ENCODE measurements at places on chromosomes 1 and 21.

- no peak for DNase-seq
Observed at GRCh38 chr1:10672343-10673050, 123.9 kb downstream of the CASZ1 start.

GRCh38 chr1:6965083-6965934 lies 180.1 kb downstream of the CAMTA1 start:
- no peak for DNase-seq

DNA sequence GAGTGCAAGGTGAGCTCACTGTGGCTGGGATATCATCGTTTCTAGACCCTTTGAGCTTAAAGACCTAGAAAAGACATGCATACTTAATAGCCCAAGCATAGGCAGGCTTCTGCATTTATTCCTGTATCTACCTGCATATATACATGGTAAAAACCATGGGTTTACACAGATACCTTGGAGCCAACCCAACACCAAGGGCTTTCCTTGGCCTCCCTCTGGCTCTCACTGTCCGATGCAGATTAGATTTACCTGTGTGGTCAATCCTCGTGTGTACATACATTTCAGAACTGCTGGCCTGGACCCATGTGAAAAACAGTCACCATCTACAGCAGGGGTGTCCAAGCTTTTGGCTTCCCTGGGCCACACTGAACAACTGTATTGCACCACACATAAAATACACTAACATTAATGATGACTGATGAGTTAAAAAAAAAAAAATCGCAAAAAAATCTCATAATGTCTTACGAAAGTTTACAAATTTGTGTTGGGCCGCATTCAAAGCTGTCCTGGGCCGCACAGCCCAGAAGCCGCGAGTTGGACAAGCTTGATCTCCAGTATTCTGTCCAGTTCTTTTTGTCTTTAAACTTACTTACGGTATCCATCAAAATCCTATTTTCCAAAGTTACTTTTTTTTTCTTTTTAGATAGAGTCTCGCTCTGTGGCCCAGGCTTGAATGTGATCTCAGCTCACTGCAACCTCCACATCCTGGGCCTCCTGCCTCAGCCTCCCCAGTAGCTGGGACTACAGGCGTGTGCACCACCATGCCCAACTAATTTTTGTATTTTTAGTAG lies 43.5 kb downstream of the WDR4 start:
- DNase-seq: no peak

DNA sequence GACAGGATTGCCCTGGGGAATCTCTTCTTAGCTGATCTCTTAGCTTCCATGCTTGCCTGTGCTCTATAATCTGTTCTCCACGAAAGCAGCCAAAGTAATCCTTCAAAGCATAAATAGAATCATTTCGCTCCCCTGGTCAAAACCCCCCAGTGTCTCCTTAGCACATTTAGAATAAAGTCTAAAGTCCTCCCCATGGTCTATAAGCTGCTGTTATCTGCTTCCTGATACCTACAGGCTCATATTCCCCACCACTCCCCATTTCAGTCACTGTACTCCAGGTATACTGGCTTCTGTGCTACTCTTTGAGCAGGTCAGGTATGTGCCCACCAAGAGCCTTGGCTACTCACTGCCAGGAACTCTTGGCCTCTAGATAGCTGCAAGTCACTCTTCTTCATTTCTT lies 2.9 kb downstream of the S100A12 start:
- DNase-seq: no peak

DNA sequence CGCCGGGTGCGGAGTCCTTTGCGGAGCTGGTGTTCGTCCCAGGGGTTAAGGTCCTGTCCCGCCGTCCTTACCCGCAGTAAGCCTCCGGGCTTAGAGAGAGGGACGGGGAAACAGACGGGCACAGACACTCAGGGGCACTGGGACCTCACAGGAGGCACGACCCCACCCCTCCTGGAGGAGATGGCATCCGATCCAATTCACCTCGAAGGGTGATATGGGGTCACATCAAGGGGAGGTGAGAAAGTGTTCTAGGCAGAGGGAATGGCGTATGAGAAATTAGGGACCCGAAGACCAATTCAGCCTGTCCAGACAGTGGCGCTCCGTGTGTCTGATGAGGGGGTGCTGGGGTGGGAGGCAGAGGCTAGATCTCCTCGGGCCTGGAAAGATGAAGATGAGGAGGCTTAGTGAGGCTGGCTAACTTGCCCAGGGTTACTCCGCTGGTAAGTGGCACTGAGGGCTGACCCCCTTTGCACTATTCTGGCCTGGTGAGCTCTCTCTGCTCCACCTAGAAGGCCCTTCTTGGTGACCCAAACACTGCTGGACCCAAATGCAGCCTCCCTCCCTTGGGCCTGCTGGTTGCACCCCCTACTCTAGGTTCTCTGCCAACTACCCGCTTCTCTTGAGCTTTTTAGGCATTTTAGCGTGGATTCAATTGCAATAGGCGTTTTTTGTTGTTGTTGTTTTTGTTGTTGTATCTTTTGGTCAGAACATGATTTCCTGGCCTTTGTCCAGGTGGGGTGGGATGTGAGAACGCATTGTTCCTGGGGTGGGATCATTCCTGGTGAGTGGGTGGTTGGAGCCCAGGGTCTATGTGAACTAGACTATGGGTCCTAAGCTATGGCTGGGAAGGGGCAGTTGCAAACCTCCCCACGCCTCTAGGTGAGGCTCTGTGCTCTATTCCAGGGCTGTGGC lies 12.3 kb downstream of the BTBD19 start:
- DNase-seq: peak; percentile 42

GRCh38 chr1:226311376-226311775 lies 2.4 kb upstream of the LIN9 start:
- DNase-seq: no peak

- DNase-seq: no peak
Observed at GRCh38 chr1:66012106-66012784, 219.6 kb downstream of the PDE4B start.

GRCh38 chr1:88609051-88609450 lies 75.0 kb upstream of the PKN2 start:
- no peak for DNase-seq

- peak; percentile 40 for DNase-seq
Observed at GRCh38 chr1:109312978-109313775, 6.4 kb upstream of the MYBPHL start.

DNA sequence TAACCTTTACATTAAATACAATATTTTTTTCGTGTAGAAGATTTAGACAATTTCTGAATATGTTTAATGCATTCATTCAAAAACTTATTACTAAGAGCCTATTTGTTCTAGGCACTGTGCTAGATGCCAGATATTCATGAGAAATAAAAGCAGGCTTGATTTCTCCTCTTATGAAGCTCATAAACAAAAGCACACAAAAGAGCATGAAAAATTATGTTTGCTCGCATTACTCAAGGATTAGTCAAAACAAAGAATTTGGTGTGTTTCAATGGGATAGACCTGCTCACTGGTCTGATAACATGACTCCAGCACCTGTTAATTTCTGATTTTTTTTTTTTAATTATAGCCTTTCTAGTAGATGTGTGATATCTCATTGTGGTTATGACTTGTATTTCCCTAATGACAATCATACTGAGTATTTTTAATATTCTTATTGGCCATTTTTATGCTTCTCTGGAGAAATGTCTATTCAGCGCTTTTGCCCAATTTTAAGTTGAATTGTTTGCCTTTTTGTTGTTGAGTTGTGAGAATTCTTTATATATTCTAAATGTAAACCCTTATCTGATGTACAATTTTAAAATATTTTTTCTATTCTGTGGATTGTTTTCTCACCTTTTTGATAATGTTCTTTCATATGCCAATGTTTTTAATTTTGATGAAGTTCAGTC lies 382.3 kb upstream of the ADGRL4 start:
- DNase-seq: no peak

- peak; percentile 87 for DNase-seq
Observed at GRCh38 chr1:145960468-145961108, 2.8 kb upstream of the LIX1L start.

DNA sequence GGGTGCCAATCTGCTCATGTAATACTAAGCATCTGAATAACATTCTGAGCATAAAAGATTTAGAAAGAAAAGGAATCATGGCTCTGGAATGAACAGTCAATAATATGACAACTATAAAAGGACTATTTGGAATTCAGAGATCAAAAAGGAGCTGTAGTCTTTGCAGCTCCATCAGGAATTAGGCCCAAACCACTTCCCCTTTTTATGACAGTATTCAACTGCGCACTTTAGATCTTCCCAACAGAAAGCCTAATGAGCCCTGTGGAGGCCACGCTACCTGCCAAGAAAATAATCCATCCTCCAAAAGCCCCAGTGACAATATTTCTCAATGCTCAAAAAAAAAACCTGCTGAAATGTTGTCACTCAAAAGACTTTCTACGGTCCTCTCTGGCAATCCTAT lies 163.2 kb downstream of the SNX7 start:
- DNase-seq: no peak

GRCh38 chr1:170198584-170198983 lies 52.8 kb downstream of the NTMT2 start:
- no peak for DNase-seq

GRCh38 chr1:66176012-66176715 lies 357.8 kb upstream of the SGIP1 start:
- DNase-seq: no peak

- DNase-seq: no peak
Observed at GRCh38 chr1:101108111-101108500, 82.5 kb upstream of the DPH5 start.

- no peak for DNase-seq
Observed at GRCh38 chr1:219555806-219556205, 57.1 kb downstream of the ZC3H11B start.

DNA sequence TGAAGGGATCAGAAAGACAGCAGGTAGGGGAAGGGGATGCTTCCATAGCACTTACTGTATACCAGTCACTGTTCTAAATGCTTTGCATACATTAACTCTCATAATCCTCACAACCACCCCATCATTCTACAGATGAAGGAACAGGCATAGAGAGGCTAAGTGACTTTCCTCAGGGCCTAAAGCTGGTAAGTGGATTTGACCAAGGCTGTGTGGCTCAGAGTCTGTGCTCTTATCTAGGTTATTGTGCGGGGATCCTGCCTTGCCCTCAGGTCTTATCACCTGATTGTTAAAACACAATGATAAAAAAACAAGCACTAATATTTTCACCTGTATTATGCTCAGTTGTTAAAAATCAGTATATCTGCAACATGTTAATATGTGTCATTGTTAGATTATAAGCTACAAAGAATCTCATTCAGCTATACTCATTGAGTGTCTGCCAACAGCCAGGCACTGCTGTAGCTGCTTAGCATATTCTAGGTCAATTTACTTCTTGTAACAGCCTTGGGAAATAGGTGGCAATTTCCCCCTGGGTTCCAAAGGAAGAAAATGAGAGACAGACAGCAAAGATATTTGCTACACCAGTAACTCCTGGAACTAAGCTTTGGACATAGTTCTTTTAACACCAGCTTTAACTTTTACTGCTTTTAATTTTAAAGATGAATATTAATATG lies 38.6 kb upstream of the RBM15 start:
- DNase-seq: no peak

DNA sequence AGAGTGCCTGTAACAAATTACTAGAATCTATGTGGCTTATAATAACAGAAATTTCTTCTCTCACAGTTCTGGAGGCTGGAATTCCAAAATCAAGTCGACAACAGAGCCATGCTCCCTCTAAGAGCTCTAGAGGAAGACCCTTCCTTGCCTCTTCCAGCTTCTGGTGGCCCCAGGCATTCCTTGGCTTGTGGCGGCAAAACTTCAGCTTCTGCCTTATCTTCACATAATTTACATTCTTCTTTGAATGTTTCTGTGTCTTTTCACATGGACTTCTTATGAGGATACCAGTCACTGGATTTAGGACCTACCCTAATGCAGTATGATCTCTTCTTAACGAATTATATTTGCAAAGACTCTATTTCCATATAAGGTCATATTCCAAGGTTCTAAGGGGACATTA lies 324.4 kb downstream of the PCP4 start:
- DNase-seq: no peak

GRCh38 chr1:183674886-183675285 lies 21.8 kb upstream of the APOBEC4 start:
- DNase-seq: no peak

GRCh38 chr1:180606155-180606554 lies 25.7 kb upstream of the XPR1 start:
- no peak for DNase-seq

GRCh38 chr1:6260433-6260934 lies 414 bp downstream of the GPR153 start:
- no peak for DNase-seq

DNA sequence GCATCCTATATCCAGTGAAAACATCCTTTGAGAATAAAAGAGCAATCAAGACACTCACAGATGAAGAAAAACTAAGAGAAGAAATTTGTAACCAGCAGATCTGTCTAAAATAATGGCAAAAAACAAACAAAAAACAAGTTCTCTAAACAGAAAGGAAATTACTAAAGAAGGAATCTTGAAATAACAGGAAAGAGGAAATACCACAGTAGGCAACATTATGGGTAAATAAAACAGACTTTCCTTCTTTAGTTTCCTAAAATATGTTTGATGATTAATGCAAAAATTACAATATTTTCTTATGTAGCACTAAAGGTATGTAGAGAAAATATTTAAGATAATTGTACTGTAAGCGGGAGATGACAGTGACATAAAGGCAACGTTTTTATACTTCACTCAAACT lies 23.5 kb downstream of the SLC19A1 start:
- DNase-seq: no peak

DNA sequence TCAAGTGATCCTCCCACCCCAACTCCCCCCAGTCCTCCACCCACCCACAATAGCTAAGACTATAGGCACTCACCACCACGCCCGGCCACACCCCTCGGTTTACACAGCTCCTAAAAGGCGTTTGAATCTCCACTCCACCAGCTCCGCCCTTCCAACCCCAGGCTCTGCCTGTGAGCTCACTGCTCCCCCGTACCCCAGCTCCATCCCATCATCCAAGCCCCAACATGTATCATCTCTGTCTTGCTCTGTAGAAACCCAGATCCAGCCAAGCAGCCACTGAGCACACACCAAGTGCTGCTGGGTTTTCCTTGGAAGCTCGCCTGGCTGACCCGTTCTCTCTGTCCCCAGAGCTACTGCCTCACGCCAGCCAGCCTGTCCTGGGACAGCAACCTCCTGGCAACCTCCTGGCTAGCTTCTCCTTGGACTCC lies 12.0 kb upstream of the S100A2 start:
- no peak for DNase-seq

GRCh38 chr1:34683616-34684015 lies 71.2 kb upstream of the GJB5 start:
- DNase-seq: no peak

- no peak for DNase-seq
Observed at GRCh38 chr1:224589006-224589405, 27.1 kb upstream of the CNIH3 start.

- no peak for DNase-seq
Observed at GRCh38 chr21:27561116-27561515, 594.2 kb upstream of the ADAMTS5 start.

DNA sequence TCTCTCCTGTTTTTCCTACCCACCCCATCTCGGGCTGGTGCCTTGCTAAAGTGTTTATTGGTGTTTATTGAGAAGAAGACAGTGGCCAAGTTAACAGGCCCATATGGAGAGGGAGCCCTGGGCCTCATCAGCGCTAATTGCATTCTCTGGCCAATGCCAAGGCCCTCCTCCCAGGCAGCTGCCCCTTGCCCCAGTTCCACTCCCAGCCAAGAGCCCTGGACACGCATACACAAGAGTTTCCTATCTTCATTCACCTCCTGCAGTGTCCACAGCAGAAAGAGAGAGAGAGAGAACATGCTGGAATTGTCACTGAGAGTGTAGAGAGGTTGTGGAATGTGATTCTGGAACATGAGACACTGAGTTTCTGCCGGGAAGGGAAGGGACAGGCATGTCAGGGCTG lies 25.4 kb upstream of the VWA5B1 start:
- no peak for DNase-seq
